Psoas muscle (tissue), 8 donors: ENCODE measurements at places on chromosomes 16 and 17. TPM values are rescaled to one million over a fixed set of nuclear protein-coding genes. Genes with fewer than 3 reads are reported as not detected.

DNA sequence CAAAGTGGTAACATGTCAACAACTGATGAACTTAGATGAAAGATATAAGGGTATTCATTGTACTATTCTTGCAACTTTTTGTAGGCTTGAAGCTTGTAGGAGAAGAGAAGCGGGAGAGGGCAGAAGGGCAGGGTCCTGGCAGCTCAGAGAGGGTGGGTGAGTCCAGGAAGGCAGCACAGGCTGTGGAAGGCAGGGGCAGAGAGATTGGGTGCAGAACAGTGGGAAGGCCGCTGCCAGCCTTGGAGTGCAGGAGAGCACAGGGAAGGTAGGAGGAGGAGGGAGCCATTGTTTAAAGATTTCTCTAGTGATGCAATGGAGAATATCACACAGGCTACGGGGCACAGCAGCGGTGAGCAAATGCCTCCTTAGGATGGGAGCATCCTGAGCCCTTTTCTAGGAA lies 104.3 kb downstream of the N4BP1 start:
- no peak for DNase-seq

DNA sequence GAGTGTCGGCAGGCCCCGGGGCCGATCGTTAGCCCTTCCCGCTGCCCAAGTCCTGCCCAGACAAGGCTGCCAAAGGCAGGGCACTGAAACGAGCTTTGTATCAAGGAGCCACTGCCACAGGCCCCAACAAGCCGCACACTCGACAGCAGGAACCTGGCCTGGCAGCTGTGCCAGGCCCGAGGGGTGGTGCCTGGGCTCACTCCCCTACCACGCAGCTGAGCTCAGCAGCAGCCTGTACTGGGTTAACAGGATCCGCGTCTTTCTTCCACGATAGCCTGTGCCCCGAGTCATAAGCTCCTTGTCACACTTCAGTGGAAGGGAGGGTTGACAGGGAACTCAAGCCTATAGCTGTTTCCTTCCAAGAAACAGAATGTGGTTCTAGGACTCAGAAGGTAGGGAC lies 87.9 kb downstream of the ABR start:
- no peak for DNase-seq

The NACA2 gene
- total RNA-seq: not detected

The TBC1D3 gene
- not detected for total RNA-seq

The PRSS53 gene
- total RNA-seq: 0.32 TPM

DNA sequence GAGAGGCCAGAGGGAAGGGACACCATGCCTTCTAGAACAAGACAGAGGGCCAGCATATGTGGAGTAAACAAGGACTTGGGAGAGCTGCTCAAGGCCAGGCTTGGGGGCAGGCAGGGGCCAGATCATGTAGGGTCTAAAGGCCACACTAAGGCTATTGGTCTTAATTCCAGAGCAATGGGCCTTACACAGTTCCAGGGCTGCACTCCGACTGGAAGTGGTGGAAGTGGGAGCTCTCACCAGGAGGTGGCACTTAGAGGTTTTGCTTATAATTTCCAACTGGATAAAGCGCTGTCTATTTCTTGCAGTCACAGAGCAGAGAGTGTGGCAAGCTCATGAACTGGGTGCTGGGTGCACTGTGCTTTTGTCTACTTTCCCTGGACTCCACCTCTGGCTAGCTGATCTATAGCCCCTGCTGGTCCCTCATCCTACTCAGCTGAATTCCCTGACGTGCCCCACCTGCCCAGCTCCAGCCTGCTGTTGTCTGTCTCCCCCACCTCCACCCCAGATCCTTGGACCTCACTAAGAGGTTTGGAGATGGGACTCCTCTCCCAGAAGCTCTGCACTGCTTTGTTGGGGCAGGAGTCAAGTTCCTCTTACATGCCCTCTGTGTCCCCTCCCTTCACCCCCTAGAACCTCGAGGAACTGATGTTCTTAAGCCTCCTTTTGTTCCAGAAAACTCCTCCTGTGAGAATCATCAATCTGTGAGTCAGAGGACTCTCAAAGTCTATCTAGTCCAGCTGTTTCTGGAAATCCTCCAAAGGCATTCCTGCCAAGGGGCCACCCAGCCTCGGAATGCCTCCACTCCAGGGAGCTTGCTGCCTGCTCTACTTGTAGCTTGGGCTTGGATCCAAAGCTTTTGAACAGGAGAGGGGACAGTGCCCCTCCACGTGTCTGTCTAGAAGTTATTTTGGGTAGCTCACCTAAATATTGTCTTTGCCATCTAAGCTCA lies 48.1 kb upstream of the KSR1 start:
- DNase-seq: no peak

- no peak for DNase-seq
These were observed 21.2 kb upstream of the ENGASE start for GRCh38 chr17:79053251-79053925.

GRCh38 chr16:85473323-85473722 lies 139.8 kb upstream of the GSE1 start:
- no peak for DNase-seq

GRCh38 chr16:12319428-12320035 lies 343.0 kb downstream of the SNX29 start:
- DNase-seq: no peak

The CHD3 gene
- total RNA-seq: 6.9 TPM

DNA sequence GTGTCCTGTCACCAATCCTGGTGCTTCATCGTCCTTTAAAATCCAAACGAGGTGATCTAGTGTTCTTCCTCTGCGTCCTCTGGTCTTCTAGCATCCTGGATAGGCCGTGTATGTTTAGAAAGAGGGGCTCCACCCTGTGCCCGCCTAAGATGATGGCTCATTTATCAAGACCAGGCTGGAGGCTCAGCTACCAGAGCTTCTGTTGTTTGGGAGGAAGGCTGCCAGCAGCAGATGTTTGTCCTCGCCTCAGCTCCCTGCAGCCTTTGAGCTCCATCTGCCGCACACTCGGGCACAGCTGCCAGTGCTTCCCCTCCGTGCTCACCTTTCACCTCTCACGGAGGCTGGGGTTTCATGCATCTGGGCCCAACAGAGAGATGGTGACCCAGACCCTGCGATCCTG lies 954.7 kb upstream of the RBFOX1 start:
- no peak for DNase-seq

DNA sequence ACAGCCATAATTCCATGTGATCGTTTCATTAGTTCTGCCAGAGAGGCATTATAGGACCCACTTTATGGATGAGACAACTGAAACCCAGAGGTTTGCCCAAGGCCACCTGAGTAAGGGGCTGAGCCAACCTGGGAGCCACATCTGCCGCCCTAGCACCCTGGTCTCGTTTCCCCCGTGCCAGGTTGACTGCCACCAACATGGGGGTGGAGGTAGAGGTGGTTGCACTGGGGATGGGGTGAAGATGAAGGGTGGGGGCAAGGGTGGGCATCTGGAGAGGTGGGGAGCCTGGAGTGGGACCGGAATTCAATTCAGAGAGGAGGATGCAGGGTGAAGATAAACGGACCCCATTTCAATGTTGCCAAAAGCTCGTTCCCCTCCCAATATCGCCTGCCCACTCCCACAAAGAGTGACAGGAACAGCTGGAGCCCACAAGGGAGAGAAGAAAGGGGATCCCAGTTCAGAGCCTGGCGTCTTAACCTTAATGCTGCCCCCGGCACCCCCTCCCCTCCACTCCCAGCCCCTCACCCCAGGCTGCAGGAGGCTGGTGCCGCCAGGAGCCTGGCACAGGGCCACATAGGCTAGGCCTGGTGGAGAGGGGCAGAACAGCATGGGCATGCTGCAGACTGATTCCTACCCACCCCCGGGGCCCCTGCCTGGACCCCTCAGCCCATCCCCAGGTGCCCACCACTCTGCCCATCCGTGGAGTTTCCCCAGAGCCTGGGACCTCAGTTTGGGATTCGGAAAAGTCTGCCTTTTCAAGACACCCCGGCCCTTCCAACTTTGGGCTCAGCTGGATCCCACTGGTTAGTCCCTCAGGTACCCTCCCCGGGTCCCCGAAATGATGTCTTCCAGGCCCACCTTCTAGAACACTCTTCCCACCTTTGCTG lies 29.6 kb downstream of the NGFR start:
- no peak for DNase-seq

- no peak for DNase-seq
These were observed 15.1 kb upstream of the CD300LD start for GRCh38 chr17:74607221-74607620.

GRCh38 chr17:74334393-74335039 lies 8.5 kb downstream of the KIF19 start:
- no peak for DNase-seq

The FZD2 gene
- 0.28 TPM for total RNA-seq

- no peak for DNase-seq
These were observed 25.1 kb upstream of the RMI2 start for GRCh38 chr16:11320170-11320569.
